Stimulated activated naive B cell treated with anti-CD40 and anti-IgM and Interleukin-4, amounts not matched to agents 10 μg/mL and 1 μg/mL and 100 μg/mL, for 72 hours (primary cell): ENCODE measurements at places on chromosomes 3 and 15.

DNA sequence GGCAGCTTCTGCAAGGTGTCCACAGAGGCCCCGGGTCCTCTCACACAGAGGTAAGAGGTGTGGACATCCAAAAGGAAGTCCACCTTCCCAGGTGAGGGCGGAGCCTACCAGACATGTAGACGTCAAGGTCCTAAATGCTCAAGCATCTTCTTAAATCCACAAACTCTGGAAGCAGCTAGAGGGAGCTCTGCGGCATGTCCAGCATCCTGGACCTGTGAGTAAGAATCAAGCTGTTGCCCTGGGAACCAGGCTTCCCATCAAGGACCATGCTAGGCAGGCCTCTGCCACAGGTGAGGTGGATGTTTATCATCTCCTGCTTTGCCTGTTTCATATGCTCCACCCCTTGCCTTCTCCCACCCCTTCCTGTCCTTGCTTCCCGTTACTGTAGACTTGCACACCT, 368.2 kb downstream of the GABRG3 start:
- no peak for DNase-seq
- H3K4me3 ChIP-seq = no peak overlapping the region
- no peaks in the 10 kb centered on the region for H3K36me3 ChIP-seq
- H3K27me3 ChIP-seq = no peaks in the 10 kb centered on the region
- no peak overlapping the region for H3K27ac ChIP-seq

- H3K4me1 ChIP-seq = peaks cover 47% of the 10 kb centered on the region
- no peak for DNase-seq
- no peaks in the 10 kb centered on the region for H3K27me3 ChIP-seq
- H3K36me3 ChIP-seq = peaks cover 54% of the 10 kb centered on the region
Observed at GRCh38 chr15:72265031-72265430, 7.3 kb downstream of the PARP6 start.

- no peak for DNase-seq
- H3K27ac ChIP-seq = no peak overlapping the region
- no peak overlapping the region for H3K4me3 ChIP-seq
- H3K4me1 ChIP-seq = no peaks in the 10 kb centered on the region
- no peaks in the 10 kb centered on the region for H3K27me3 ChIP-seq
Observed at GRCh38 chr3:52330194-52330805, 14.2 kb downstream of the DNAH1 start.

DNA sequence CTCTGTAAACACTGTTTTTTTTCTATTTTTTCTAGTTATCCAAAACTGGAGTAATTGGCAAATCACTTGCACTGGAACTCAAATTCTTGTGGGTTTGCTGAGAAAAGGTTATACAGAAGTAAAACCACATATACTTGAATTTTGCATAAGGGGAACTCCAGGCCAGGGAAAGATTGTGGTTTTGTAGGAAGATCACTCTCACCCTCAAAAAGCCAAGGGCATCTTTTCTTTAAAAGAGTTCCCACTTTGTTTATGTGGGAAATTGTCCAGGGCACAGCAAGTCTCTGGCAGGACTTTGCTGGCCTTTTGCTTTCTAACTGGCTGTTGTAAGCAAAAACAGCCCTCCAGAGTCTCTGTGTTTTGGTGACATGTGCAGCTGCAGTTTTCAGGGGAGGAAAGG, 340.3 kb upstream of the RBMS3 start:
- peaks cover 14% of the 10 kb centered on the region for H3K4me1 ChIP-seq
- DNase-seq = no peak
- no peaks in the 10 kb centered on the region for H3K36me3 ChIP-seq
- H3K27me3 ChIP-seq = peaks cover 3% of the 10 kb centered on the region
- no peak overlapping the region for H3K27ac ChIP-seq

- H3K4me3 ChIP-seq = no peak overlapping the region
- H3K27me3 ChIP-seq = peaks cover 7% of the 10 kb centered on the region
Observed at GRCh38 chr3:8441969-8442559, 59.6 kb upstream of the LMCD1 start.

- H3K4me1 ChIP-seq = no peaks in the 10 kb centered on the region
- H3K27ac ChIP-seq = no peak overlapping the region
- DNase-seq = no peak
Observed at GRCh38 chr3:30073622-30074021, 532.8 kb upstream of the TGFBR2 start.

- peak overlapping the region; percentile 71 for H3K4me3 ChIP-seq
- H3K27me3 ChIP-seq = no peaks in the 10 kb centered on the region
- H3K4me1 ChIP-seq = peaks cover 29% of the 10 kb centered on the region
- peak; percentile 77 for DNase-seq
- peaks cover 29% of the 10 kb centered on the region for H3K36me3 ChIP-seq
Observed at GRCh38 chr15:75347222-75348033, 589 bp downstream of the NEIL1 start.

DNA sequence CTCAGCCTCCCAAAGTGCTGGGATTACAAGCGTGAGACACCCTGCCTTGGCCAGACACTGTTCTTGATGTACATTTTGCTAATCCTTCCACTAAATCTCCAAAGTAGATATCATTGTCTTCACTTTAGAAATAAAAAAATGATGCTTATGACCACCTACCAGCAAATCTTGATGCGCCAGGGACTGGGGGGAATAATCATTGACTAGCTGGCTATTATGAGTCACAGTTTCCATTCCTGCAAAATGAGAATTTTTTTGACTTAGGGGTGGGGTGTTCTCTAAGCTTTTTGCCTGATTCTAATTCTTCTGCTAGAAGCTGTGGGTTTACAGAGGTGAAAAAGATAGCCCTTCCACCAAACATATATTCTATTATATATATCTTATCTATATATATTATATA, 17.1 kb upstream of the RFC4 start:
- peaks cover 25% of the 10 kb centered on the region for H3K27me3 ChIP-seq
- peaks cover 24% of the 10 kb centered on the region for H3K4me1 ChIP-seq
- no peak overlapping the region for H3K4me3 ChIP-seq
- no peak for DNase-seq
- no peaks in the 10 kb centered on the region for H3K36me3 ChIP-seq

DNA sequence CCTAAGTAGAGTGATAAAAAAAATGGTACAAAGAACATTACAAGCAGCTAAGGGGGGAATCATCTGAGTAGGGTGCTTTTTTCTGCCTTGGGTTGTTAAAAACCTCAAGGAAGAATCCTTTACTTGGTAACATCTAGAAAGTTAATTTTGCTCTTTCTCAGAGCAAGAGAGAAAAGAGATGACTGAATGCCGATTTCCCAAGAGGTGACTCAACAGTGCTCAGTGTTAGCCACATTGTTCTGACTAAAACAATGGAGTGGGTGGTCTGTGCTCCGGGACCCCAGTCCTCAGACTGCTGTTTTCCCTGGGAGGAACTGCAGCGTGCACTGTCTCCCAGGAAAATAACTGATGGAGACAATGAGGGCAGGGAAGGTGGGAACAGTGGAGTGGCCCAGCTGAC, 41.1 kb upstream of the RASGRP1 start:
- H3K4me3 ChIP-seq = no peak overlapping the region
- no peak overlapping the region for H3K27ac ChIP-seq
- no peaks in the 10 kb centered on the region for H3K27me3 ChIP-seq
- no peaks in the 10 kb centered on the region for H3K36me3 ChIP-seq

- peaks cover 3% of the 10 kb centered on the region for H3K4me1 ChIP-seq
- no peaks in the 10 kb centered on the region for H3K27me3 ChIP-seq
- H3K27ac ChIP-seq = no peak overlapping the region
Observed at GRCh38 chr3:101803173-101803782, 24.3 kb downstream of the NXPE3 start.

DNA sequence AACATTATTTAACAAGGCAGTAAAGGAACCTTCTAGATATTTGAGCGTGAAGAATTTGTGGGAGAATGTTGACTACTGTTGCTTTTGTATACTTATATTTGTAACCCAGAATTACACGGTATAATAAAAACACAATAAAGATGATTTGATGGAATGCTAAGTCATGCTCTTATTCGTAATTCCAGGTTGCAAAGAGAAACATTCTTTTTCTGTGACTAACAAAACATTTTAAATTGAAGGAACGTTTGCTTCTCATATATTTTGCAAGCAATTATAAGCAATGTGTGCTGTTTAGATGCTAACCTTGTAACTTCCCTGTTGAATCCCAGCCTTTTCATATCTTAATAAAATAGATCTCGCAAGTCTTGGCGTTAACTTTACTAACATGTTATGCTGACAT, 124.4 kb upstream of the CGNL1 start:
- no peak for DNase-seq
- H3K27me3 ChIP-seq = no peaks in the 10 kb centered on the region
- peaks cover 1% of the 10 kb centered on the region for H3K4me1 ChIP-seq
- H3K27ac ChIP-seq = no peak overlapping the region

- no peaks in the 10 kb centered on the region for H3K27me3 ChIP-seq
- peak overlapping the region; percentile 83 for H3K4me3 ChIP-seq
- peaks cover 16% of the 10 kb centered on the region for H3K4me1 ChIP-seq
- peak overlapping the region; percentile 92 for H3K27ac ChIP-seq
Observed at GRCh38 chr15:59688423-59688781, 718 bp downstream of the BNIP2 start.

- H3K27ac ChIP-seq = no peak overlapping the region
- H3K4me1 ChIP-seq = no peaks in the 10 kb centered on the region
- no peaks in the 10 kb centered on the region for H3K36me3 ChIP-seq
- H3K4me3 ChIP-seq = no peak overlapping the region
Observed at GRCh38 chr3:64186667-64187064, 38.6 kb downstream of the PRICKLE2 start.

- DNase-seq = no peak
- no peaks in the 10 kb centered on the region for H3K27me3 ChIP-seq
- no peak overlapping the region for H3K27ac ChIP-seq
- no peak overlapping the region for H3K4me3 ChIP-seq
Observed at GRCh38 chr3:26562021-26562768, 60.4 kb upstream of the LRRC3B start.

- no peak overlapping the region for H3K27ac ChIP-seq
- H3K27me3 ChIP-seq = no peaks in the 10 kb centered on the region
- H3K4me1 ChIP-seq = no peaks in the 10 kb centered on the region
- no peak for DNase-seq
- H3K4me3 ChIP-seq = no peak overlapping the region
Observed at GRCh38 chr3:159828542-159828943, 160.1 kb upstream of the IL12A start.

DNA sequence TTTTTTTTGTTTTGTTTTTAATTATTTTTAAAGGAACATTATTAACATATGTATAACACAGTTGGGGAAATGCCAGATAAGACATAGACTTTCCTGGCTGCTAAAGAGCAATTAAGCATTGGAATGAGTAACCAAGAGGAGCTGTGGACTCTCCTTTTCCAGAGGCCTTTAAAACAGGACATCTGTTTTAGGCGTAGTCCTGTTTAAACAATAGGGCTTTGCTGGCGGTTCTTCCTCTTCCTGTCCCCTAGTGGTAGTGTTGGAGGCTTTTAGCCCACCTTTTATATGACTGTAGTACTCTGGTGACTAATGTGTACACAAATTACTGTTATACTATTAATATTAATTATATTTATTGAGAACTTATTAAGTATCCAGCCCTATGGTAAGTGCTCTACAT, 81.9 kb downstream of the PPARG start:
- no peak overlapping the region for H3K27ac ChIP-seq
- H3K36me3 ChIP-seq = no peaks in the 10 kb centered on the region
- DNase-seq = no peak
- H3K4me3 ChIP-seq = no peak overlapping the region

- DNase-seq = no peak
- H3K4me1 ChIP-seq = peaks cover 2% of the 10 kb centered on the region
- no peak overlapping the region for H3K4me3 ChIP-seq
- no peak overlapping the region for H3K27ac ChIP-seq
- no peaks in the 10 kb centered on the region for H3K27me3 ChIP-seq
Observed at GRCh38 chr3:157447026-157447694, 10.5 kb downstream of the PTX3 start.

DNA sequence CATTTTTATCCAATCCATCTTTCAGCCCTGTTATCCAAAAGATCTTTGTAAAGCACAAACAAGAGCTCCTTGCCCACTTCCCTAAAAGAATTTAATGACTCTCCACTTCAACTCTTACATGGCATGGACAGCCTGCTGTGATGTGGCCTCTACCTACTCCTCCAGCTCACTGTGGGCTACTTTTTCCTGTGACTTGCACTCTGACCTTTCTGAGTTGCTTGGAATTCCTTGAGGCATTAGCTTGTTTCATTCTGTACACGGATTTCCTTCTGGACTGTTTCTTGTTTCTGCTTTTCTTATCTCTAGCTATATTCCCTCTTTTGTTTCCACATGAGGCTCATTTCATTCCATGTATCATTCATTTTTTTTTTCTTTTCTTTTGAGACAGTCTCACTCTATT, 15.2 kb downstream of the QTRT2 start:
- peaks cover 49% of the 10 kb centered on the region for H3K36me3 ChIP-seq
- no peak for DNase-seq
- H3K4me3 ChIP-seq = no peak overlapping the region
- no peaks in the 10 kb centered on the region for H3K27me3 ChIP-seq
- peaks cover 2% of the 10 kb centered on the region for H3K4me1 ChIP-seq
- no peak overlapping the region for H3K27ac ChIP-seq

DNA sequence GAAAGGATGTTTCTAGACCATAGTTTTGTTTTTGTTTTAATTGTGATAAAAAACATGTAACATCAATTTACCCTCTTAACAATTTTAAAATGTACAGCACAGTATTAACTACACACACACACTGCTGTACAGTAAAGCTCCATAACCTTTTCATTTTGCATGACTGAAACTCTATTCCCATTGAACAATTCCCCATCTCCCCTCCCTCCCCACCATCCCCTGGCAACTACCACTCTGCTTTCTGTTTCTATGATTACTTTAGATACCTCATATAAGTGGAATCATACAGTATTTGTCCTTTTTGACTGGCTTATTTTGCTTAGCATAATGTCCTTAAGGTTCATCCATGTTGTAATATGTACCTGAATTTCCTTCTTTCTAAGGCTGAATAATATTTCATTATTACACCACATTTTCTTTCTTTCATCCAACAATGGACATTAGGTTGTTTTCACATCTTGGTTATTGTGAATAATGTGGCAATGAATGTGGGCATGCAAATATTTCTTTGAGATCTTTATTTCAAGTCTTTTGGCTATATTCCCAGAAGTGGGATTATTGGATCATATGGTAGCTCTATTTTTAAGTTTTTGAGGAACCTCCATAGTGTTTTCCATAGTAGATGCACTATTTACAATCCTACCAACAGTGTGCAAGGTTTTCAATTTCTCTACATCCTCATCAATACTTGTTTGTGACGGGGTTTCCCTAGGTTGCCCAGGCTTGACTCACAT, 10.7 kb downstream of the CHST14 start:
- no peaks in the 10 kb centered on the region for H3K36me3 ChIP-seq
- H3K4me3 ChIP-seq = no peak overlapping the region
- H3K27ac ChIP-seq = no peak overlapping the region
- H3K4me1 ChIP-seq = no peaks in the 10 kb centered on the region
- H3K27me3 ChIP-seq = peaks cover 15% of the 10 kb centered on the region

DNA sequence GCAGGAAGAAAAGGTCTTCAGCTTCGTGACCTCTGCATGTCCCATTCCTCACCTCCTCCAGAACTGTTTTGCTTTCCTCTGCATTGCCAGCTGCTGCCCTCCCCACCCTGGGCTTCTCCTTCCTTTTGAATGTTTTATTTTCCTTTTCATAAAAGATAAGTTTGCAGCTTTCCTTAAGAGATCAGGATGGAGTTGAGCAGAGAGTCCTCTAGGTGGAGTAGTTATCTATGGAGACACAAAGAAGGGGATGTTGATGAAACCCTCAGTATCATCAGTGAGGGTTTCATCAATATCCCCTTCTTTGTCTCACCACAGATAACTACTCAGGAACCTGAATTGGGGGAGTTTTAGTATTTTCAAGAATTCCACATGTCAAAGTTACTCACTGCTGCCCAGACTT, 19.0 kb upstream of the SLC25A36 start:
- no peaks in the 10 kb centered on the region for H3K4me1 ChIP-seq
- no peak overlapping the region for H3K27ac ChIP-seq
- H3K36me3 ChIP-seq = no peaks in the 10 kb centered on the region
- peaks cover 16% of the 10 kb centered on the region for H3K27me3 ChIP-seq
- no peak for DNase-seq
